ENCODE measurements at places on chromosomes 12 and 14.

DNA sequence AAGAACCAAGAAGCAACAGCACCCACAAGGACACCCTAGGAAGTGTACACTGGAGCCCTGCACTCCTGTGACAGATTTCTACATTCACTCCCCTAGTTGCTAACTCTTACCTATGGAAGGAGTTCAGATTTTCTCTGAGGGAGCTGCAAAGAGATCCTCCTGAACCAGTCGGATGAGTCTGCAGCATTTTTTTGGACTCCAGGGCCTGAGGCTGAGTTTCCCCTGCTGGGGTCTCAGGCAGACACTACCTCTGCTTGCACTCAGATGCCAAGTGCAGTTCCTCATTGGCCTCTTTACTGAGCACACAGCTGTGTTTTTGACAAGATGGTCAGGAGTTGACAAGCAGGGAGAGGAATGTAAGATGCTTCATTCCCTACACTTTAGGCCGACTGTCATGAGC is 153.2 kb upstream of the RBM19 start:
- DNase-seq, result no peak

GRCh38 chr12:106773286-106774004 is 1.0 kb upstream of the RIC8B start:
- DNase-seq, result no peak

- no peak for DNase-seq
Observed at GRCh38 chr14:99602054-99602787, 1.8 kb downstream of the CCDC85C start.

DNA sequence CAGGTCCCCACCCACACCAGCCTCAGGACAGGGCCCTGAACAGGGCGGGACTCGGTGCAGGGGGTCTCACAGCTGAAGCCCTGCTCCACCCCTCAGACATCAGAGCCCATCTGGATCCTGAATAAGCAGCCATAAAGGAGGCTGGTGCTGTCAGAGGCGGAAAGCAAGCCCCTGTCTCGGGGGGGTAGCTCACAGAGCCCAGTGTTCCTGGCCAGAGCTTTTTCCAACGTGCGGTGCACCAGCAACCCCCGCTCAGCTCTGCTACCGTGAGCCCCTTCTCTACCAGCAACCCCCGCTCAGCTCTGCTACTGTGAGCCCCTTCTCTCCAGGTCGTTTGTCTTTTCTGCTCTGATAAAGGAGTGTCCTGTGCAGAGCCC is 136.5 kb upstream of the SFSWAP start:
- DNase-seq, result no peak

GRCh38 chr12:14810953-14811483 is 3.0 kb downstream of the SMCO3 start:
- no peak for DNase-seq

DNA sequence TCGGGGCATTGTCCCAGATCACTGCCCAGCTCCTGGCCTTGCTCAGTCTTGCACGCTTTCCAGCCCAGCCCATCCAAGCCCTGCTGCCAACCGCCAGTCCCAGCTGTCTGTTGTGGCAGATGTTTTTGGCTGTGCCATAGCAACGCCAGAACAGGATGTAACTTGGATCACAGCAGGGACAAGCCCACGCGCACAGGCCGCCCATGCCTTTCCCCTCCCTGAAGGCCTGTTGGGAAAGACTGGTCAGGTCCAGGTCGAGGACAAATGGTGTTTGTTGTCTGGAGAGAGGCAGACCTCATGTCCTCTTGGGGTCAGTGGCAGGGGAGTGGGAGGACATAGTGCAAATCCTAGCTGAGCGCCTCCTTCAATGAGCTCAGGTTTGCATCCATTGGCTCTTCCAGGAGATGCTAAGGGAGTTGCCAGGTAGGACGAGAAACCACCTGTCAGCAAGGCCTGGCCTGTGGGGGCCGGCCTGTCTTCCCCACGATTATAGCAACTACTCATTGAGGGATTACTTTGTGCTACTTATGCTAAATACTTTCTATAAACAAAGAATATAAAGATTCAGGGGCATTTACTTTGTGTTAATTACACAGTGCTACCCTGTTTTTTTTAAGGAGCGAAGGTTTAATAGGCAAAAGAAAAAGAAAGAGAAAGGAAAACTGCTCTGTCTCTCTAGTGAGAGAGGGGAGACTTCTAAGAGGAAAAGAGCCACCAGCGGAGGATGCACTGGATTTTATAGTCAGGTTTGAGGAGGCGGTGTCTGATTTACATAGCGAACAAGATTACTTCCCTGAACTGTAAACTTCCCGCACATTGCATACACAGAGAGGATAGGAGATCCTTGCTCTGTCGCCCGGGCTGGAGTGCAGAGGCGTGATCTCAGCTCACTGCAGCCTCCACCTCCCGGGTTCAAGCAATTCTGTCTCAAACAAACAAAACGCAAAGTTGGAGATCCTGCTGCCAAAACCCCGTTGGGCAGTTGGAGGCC is 42.8 kb upstream of the CORO1C start:
- no peak for DNase-seq

DNA sequence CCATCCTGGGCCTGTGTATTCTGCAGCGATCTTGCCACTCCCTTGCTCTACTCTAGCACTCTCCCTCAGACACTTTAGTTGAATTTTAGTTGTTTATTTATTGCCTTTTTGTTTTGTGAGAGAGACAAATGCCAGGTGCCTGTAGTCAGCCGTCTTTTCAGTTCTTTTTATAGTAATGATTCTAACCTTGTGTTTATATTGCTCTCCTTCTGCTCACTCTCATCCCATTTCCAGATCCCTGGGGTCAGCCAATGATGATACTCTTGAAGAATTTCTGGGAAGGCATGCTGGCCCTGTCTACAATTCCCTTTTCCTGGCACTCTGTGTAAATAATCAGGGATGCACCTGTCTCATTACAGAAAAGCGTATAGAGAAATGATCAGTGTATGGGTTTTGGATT is 334.1 kb upstream of the MIS18BP1 start:
- DNase-seq, result no peak

DNA sequence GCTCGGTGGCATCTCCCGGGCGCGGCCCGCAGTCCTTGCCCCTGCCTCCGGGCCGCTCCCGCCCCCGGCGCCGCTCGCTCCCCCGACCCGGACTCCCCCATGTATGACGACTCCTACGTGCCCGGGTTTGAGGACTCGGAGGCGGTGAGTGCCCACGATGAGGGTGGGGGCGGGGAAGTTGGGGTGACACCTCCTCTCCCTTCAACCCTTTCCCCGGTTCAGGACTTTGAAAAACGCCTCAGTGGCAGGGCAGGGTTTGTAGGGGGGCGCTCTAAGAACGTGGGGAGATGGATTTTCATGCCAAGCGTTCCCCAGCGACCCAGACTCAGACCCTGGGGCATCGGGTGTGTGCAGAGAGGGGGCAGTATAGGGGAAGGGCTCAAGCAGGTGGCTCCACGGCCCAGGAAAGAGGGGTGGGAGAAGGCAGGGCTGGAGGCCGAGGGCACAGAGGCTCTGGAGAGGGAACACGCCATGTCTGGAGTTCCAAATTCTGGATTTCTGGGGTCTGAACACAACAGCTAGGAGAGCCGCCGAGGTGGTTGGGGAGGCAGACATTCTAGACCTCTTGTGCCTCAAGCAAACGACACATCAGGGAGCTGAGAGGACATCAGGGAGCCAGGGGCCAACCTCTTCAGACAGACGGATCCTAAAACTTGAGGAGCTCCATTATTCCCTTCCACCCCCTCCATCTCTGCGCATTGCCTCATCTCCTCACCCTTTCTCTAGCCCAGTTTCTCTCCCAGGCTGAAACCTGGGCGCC is 715 bp downstream of the CACNB3 start:
- DNase-seq, result no peak

GRCh38 chr12:120866108-120866507 is 38.0 kb downstream of the SPPL3 start:
- DNase-seq, result no peak

DNA sequence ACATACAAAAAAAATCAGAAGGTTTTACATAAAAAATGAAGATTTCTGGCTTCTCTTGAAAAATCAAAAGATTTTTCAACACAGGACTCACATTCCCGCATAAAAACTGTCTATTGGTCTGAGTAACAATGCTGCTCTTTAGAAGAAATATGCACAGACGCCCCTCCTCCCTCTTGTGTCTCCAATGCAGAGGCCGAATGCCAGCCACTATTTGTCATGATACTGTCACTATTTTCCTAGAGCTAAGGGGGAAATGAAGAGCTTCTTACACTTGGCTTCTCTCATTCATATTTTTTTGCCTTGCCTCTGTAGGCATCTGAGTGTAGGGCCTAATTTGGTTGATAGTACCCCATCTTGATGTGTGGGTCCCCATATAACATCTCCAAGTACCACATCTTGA is 98.0 kb downstream of the BBS10 start:
- DNase-seq, result no peak

DNA sequence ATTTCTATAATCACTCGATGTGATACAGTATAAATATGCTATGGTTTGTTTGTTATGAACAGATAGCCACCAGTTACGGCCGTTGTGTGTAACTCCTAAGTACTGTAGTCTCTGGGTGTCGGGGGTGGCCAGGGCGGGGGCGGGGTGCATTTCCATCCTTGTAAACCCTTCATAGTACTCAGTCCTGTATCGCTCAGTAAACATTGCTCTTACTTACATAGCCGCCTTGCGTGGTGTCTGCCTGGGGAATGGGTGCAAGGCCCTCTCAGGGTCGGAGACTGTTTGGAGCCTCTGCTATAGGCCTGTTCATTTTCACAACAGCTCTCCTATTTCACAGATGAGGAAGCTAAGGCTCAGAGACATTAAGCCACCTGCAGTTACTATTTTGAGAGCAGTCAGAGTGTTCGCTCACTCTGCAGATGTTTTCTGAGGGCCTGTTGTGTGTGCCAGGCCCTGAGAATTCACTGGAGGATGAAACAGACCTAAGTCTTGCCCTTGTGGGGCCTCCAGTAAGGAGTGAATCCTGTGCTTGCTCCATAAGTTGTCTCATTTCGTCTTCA is 42.5 kb downstream of the JDP2 start:
- no peak for DNase-seq

DNA sequence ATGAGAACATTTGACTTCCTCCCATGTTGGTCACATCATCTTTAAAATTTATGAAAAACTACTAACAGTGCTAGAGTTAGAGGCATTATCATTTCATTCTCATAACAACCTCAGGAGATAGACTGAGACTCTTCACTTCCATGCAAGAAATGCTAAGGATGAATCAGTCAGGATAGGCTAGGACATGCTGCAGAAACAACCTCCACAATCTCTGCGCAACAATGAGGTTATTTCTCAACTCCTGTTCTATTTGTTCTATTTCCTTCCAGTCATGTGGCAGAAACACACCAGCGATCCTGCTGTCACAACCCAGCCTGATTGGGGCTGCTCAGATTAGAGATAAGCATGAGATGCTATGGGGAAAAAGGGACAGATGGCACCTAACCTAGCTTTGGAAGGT is 49.0 kb upstream of the TMEM263 start:
- no peak for DNase-seq

DNA sequence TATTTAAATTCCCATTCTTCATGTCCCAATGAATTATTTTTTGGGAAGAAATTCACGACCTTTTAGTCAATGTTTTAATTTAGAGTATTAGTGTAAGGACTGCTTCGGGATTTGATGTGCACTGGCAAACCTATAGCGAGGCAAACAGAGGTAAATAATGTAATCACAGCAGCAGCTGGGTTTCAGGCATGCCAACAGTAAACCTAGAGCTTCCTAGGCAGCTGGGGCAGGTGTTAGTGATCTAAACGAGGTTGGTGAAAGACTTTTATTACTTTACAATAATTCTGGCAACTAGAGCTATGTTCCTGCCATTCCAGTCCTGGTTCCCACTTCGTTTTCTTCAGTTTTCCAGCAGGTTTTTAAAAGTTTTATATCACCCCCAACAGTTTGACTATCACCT is 1036.4 kb upstream of the FOXG1 start:
- DNase-seq, result no peak

DNA sequence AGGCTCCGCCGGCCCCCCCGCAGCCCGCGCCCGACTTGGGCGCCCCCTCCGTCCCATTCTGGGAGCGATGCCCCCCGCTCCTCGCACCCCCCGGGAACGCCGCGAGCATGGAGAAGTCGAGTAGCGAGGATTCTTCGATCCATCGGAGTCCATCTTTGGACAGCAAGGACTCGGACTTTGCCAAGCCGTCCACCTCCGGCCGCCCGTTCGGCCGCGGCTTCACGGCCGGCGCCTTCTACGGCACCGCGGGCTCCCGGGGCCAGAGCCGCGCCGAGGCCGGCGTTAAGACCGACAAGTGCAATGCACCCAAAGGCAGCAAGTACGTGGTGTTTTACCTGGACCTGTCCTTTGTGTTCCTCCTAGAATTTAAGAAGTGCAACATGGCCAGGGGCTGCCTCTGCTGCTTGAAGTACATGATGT is 123.6 kb downstream of the TSPAN9 start:
- no peak for DNase-seq

- no peak for DNase-seq
Observed at GRCh38 chr14:32657081-32657480, 281.6 kb upstream of the NPAS3 start.

DNA sequence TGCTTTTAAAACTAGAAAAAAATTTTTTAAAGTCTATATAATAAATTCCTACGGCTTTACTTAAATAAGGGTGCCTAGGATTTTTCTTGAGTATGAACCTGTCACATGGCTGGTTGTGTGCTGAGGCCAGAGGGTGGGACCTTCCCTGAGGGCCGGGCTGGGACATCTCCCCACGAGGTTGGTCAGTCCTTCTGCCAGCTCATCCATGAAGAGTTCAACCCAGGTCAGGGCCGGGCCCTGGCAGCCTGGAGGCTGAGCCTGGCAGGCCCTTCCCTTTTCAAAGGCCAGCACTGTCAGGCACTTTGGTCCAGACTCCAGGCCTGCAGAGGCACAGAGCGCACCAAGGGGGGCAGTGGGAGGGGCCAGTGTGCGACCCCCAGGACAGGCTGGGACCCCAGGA is 31.7 kb downstream of the TNFAIP2 start:
- no peak for DNase-seq

DNA sequence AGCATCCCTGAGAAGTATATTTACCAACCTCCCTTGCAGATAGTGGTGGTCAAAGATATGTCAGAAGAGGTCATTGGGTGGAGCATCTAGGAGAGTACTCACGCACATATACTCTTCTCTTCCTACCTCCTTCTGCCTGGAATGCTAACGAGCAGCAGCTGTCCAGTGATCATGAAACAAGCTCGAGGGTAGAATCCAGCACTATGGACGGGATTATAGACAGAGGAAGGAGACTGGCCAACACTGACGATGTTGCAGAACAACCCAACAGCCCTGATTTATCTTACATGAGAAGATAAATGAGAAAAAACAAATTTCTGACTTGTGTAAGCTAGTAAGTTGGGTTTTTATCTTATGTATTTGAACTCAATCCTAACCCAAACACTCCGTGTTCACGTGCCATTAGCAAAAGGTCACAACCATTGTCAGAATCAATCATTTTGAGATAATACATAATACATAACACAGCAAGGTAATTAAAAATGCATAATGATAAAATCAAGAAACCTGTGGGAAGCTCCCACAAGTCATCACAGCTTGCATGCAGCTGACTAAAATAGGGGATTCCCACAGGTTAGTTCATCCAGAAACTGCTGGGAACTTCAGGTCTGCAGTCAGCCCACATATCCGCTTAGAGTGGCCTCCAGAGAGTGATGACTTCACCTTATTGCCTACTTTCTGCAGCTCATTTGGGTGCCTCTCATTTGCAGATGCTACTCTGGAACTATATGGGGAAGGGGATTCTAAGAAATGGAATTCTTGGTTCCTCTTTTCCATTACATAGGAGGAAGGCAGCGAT is 36.3 kb upstream of the STK38L start:
- DNase-seq, result no peak

- DNase-seq, result no peak
Observed at GRCh38 chr12:111685322-111685810, 390 bp downstream of the BRAP start.

GRCh38 chr12:20317554-20317953 is 50.8 kb upstream of the PDE3A start:
- DNase-seq, result no peak
